ENCODE measurements at places on chromosomes 4 and X.

DNA sequence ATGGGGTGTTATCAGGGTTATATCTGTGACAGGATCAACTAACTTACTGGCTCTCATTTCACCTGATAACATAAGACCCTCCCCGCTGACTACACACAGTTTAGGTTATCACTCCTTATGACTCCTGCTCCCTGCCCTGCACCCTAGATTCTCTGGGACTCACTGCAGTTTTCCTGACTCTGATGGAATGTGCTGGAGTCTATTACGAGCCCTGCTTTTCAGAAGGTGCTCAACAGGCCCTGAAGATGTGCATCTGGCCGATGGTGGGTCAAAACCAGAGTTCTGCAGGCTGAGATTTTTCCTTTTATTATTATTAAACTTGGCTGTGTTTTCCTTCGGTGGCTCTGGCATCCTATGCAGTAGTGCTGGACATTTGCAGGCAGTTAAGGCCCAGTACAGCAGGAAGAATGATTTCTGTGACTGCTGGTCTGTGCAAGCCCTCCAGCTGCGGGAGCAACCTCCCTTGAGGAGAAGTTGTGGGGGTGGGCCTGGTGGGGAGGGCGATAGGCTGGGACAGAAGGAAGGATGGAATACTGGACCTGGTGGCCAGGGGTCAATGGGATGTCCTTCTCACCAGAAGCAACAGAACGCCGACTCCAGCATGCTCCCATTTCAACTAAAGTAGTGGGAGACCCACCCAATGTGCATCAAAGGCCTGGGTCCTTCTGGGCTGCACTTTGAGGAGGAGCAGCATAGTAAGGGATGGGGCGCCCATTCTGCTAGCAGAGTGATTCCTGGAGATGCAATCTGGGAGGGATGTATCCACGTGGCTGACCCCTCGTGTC, 11.0 kb downstream of the SOD3 start:
- H3K36me3 ChIP-seq: peaks cover 7% of the 10 kb centered on the region
- peaks cover 3% of the 10 kb centered on the region for H3K4me1 ChIP-seq
- H3K27me3 ChIP-seq: peaks cover 2% of the 10 kb centered on the region
- H3K4me3 ChIP-seq: no peak overlapping the region

DNA sequence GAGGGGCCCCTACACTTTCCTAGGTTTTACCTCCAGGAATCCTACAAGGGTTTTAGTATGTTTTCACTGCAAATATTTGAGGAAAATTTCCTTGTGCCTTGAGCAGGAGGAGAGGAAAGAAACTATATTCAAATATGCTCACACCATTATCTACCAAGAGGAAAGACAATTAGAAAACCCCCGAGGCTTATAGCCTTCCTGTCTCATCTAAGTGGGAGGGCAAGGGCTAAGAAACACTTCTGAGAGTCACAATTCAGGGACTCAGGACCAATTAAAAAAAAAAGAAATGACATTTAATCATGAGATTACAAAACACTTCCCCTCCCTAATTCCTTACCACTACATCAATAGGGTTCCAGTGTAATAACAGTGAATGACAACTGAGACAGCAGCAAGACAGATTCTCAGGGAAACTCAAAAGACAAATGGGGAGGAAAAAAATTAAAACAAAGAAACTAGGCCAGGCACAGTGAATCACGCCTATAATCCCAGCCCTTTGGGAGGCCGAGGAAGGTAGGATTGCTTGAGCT, 45.6 kb downstream of the ATRX start:
- DNase-seq: no peak
- peaks cover 4% of the 10 kb centered on the region for H3K36me3 ChIP-seq
- no peaks in the 10 kb centered on the region for H3K27me3 ChIP-seq
- H3K4me3 ChIP-seq: no peak overlapping the region

GRCh38 chr4:24598025-24598424, 13.7 kb upstream of the DHX15 start:
- H3K27me3 ChIP-seq: peaks cover 1% of the 10 kb centered on the region
- DNase-seq: no peak
- H3K4me1 ChIP-seq: peaks cover 12% of the 10 kb centered on the region

DNA sequence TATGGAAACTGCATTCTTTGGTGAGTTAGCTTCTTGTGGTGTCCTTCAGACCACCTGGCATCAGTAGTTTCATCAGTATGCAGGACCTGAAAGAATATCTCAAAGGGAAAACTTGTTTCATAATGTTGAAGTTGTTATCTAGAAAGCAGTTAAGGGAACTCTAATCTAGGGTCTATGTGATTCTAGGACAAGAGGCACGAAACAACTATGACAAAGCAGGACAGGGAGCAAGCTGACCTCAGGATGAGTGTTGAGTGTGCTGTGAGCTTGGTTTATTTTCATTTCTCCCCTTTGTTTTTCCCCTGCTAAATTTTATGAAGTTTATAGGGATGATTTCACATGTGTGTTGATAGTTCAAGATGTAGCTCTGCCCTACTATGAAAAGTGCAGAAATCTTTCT, 65.7 kb downstream of the MXRA5 start:
- H3K27ac ChIP-seq: no peak overlapping the region
- H3K4me3 ChIP-seq: no peak overlapping the region
- no peaks in the 10 kb centered on the region for H3K27me3 ChIP-seq
- DNase-seq: no peak
- no peaks in the 10 kb centered on the region for H3K4me1 ChIP-seq
- H3K36me3 ChIP-seq: no peaks in the 10 kb centered on the region

GRCh38 chr4:44320833-44321232, 127.8 kb downstream of the KCTD8 start:
- no peaks in the 10 kb centered on the region for H3K36me3 ChIP-seq
- H3K27me3 ChIP-seq: no peaks in the 10 kb centered on the region
- H3K4me1 ChIP-seq: no peaks in the 10 kb centered on the region
- no peak overlapping the region for H3K4me3 ChIP-seq
- no peak for DNase-seq

DNA sequence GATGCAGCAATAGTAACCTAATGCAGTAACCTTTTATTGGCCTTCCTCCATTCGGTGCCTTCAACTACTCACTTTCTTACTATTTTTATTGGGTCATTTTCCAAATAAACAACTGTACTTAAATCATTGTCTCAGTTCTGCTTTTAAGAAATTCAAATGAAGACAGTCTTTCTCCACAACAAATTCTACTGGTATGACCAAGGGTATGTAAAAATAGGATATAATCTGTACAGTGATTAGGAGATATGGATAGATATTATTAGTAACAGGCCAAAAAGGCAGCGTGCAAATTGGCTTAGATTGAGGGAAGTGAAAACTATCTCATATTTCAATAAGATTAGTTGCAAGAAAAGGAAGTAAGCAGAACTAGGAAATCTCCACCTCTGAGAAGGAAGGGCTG, 177.4 kb upstream of the PPP1R2C start:
- H3K4me3 ChIP-seq: no peak overlapping the region
- H3K36me3 ChIP-seq: no peaks in the 10 kb centered on the region
- DNase-seq: no peak
- no peak overlapping the region for H3K27ac ChIP-seq

GRCh38 chr4:158099686-158100085, 73.1 kb downstream of the GASK1B start:
- H3K27me3 ChIP-seq: peaks cover 3% of the 10 kb centered on the region
- H3K36me3 ChIP-seq: no peaks in the 10 kb centered on the region
- peaks cover 5% of the 10 kb centered on the region for H3K4me1 ChIP-seq
- no peak overlapping the region for H3K27ac ChIP-seq
- no peak overlapping the region for H3K4me3 ChIP-seq
- no peak for DNase-seq

DNA sequence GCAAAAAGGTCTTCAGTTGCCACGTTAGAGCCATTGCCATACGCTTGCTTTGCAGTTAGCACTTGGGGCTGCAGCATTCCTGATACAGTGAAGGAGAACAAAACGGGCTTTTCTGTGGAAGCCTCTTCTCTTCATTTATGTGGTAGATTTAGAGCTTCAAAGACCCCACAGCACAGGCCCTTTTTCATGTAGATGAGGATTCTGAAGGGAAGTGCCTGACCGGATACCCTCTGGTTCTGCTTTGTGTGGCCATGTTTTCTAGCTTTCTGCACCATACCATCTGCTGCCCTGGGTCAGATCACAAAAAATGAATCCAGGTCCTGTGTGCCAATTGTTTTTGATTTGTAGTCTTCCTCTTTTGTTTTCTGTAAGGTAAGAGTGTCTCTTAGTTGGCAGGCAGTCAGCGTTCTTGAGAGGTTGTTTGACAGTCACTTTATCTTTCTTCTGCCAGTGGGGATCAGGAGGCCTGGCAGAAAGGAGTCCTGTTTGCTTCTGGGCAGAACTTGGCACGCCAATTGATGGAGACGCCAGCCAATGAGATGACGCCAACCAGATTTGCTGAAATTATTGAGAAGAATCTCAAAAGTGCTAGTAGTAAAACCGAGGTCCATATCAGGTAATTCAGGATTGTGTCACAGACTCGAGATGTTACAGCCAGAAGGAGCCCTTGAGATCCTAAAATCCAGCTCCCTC, 7.7 kb downstream of the LAP3 start:
- H3K27ac ChIP-seq: no peak overlapping the region
- peaks cover 49% of the 10 kb centered on the region for H3K36me3 ChIP-seq

DNA sequence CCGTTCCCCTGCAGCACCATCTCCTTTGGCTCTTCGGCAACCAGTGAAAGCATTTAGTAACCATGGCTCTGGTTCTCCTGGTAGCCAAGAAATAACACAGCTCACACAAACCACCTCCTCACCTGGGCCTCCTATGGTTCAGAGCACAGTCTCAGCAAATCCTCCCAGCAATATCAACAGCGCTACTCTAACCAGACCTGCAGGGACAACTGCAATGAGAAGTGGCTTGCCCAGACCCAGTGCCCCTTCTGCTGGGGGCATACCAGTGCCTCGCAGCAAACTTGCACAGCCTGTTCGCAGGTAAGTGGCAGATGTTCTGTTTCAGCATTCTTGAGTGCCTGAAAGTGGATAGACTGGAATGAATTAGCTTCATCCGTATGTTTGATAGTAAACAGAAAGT, 63.0 kb upstream of the SLC10A4 start:
- peak overlapping the region; percentile 17 for H3K27ac ChIP-seq
- H3K36me3 ChIP-seq: peaks cover 6% of the 10 kb centered on the region
- peaks cover 3% of the 10 kb centered on the region for H3K4me1 ChIP-seq
- no peaks in the 10 kb centered on the region for H3K27me3 ChIP-seq

GRCh38 chr4:153335665-153336064, 8.8 kb upstream of the MND1 start:
- no peak for DNase-seq
- H3K27ac ChIP-seq: no peak overlapping the region
- peaks cover under 1% of the 10 kb centered on the region for H3K4me1 ChIP-seq
- H3K4me3 ChIP-seq: no peak overlapping the region
- no peaks in the 10 kb centered on the region for H3K36me3 ChIP-seq
- H3K27me3 ChIP-seq: no peaks in the 10 kb centered on the region

GRCh38 chr4:39323821-39324220, 42.3 kb downstream of the RFC1 start:
- DNase-seq: no peak
- H3K36me3 ChIP-seq: peaks cover 4% of the 10 kb centered on the region
- no peaks in the 10 kb centered on the region for H3K4me1 ChIP-seq
- no peak overlapping the region for H3K4me3 ChIP-seq
- no peak overlapping the region for H3K27ac ChIP-seq

DNA sequence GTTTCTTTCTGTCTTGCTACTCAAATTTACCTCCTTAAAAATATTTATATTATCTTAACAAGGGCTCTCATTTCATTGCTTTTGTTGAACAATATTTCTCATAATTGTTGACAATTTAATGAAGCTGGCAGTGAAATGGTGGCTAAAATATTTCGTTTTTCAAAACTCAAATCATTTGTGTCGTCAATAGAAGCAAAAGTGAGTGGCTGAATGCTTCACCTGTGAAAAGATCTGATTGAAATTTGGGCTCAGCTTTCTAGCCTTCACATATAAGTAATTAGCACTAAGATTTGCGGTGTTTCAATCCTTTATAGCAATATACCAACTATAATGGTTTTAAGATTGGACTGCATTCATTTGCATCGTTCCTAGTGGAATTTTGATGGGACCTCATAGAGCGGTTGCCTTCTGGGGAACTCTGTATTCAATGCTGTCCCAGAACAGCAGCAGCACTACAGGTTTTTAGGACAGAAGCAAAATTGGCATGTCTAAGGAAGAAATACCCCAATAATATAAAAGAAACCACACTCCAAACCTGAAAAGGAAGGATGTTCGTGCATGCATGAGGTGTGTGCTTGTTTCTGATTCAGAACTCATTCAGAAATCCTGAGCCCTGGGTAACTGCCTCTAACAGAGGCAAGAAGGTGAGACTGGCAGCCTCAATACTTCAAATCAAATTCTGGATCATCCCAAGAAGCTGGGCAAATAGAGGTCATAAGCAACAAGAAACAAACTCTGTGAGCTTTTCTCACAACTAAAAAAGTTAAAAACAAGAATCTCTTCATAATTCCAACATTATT, 2.5 kb downstream of the CXCL1 start:
- no peak for DNase-seq
- peaks cover 8% of the 10 kb centered on the region for H3K27me3 ChIP-seq
- H3K4me1 ChIP-seq: peaks cover 41% of the 10 kb centered on the region
- H3K36me3 ChIP-seq: no peaks in the 10 kb centered on the region
- no peak overlapping the region for H3K4me3 ChIP-seq

DNA sequence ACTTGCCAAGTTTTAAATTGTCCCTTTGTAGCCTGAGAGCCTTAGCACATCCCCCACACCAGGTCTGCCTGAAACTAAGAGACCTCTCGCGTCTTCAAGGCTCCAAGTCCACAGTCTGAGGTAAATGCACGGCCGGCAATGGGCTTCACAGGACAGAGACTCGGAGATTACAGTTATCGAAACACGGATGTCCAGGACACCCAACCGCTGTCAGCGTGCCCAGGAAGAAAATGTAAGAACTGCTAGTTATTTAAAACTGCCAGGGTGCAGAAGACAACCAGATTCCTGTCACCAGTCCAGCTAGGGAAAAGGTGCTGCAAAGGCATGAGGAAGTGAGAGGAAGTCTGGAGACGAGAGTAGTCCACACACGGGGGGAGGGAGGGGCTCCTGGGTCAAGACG, 28.9 kb downstream of the ZNF827 start:
- H3K27me3 ChIP-seq: no peaks in the 10 kb centered on the region
- DNase-seq: no peak
- no peak overlapping the region for H3K4me3 ChIP-seq
- H3K36me3 ChIP-seq: peaks cover under 1% of the 10 kb centered on the region
- H3K27ac ChIP-seq: peak overlapping the region; percentile 22
- H3K4me1 ChIP-seq: peaks cover 45% of the 10 kb centered on the region

DNA sequence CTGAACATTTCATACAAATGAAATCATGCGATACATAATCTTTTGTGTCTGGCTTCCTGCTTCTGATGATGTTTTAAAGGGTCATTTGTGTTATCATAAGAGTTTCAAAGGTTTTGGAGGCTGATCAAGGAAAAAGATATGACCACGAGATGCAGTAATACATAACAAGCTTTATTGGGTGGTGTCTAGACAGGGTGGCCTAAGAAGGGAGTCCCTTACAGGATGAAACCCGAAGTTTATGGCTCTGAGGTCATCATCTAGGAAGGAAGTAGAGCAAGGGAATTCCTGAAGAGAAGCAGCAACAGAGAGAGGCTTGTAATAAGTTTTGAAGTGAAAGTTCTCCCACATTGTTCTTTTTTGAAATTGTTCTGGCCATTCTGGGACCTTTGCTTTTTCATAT, 40.8 kb upstream of the SOD3 start:
- no peak overlapping the region for H3K27ac ChIP-seq
- H3K4me3 ChIP-seq: no peak overlapping the region
- no peaks in the 10 kb centered on the region for H3K36me3 ChIP-seq
- H3K27me3 ChIP-seq: peaks cover 3% of the 10 kb centered on the region
